ENCODE measurements at places on chromosomes 5 and 9.

DNA sequence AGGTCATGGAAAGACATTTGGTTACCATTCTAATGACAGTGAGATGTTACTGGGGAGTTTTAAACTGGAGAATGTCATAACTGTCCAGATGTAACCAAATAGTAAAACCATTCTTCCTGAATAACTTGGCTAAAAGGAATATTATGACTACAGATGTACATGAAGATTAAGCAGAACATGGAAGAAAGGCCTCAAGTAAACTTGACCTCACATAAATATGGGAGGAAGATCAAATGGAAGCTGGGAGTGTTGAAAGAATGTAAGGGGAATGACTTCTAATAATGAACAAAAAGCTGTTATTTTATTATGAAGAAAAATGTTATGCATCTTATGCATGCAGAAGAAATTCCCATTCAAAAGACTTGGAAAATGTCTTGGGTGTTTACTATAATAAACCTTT lies 107.7 kb upstream of the CDKN2B start:
- no peak for DNase-seq

DNA sequence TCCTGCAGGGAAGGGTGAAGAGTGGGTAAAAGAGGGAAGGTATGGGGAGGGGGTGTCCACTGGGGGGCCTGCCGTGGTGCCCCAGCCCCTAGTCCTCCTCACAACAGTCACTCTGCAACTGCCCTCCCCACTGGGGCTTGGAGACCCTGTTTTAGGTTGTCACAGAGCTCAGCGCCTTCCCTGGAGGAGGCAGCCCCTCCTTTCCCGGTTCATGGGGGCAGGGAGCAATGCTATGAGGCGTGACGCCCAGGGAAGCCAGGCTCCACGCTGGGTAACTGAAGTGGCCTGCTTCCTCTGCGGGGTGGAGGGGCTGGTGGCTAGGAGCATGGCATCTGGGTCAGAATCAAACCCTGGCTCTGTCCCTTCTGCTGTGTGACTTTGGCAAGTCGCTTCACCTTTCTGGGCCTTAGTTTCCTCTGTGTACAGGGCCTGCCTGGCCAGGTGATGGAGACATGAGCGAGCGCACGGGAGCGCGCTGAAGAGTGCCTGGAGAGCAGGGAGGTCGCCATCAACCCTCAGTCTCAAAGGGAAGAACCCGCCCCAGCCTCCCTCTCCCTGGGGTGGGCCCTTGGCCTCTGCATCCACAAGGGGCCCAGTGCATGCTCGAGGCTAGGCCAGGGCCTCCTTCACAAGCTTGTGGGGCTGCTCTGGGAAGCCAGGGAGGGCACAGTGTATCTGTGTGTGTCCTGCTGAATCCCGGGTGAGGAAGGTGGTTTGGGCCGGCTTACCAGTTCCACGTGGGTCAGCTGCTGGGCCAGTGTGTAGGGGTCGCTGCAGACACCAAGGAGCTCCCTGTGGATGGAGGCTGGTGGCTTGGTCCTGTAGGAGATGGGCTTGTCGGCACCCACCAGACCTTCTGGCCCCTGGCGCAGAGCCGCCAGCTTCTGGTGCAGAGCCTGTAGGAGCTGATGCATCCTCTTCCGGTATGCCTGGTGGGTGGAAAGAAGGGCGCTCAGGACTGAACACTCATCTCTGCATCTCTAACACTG lies 56.4 kb upstream of the RNF130 start:
- DNase-seq: no peak

- DNase-seq: no peak
These were observed 9.8 kb downstream of the FAT2 start for GRCh38 chr5:151581347-151581746.

GRCh38 chr5:1320436-1321344 lies 24.2 kb downstream of the CLPTM1L start:
- no peak for DNase-seq

DNA sequence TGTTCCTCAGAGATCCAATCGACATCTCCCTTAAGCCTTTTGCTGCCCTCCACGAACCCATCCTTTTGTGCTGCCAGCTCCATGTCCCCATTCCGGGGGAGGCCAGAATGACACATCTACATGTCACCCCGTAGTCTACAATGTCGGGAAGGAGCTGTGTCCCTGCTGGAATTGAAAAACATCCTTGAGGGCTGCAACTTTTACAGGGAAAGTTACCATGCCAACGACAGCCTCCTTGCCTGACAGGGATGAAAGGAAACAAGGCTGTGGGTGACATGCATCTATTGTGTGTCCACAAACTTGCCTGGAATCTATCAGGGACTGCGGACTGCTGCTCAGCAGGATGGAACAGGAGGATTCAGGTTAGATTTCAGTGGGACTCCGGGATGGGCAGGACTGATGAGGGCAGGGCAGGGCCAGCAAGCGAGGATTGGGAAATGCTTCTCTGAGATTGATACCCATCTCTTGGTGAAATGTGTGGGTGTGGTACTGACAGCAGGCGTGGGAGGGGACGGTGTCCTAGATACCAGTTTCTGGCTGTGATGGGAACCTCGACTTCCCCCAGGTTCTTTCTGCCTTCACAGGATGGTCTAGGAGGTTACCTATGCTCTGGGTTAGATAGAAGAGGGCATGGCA lies 25.5 kb downstream of the EGR1 start:
- no peak for DNase-seq
